ENCODE measurements at places on chromosomes 1 and 21. TPM values are rescaled to one million over a fixed set of nuclear protein-coding genes. Genes with fewer than 3 reads are reported as not detected.

NGF gene
- total RNA-seq: 0.52 TPM

- peak overlapping the region; percentile 56 for H3K27ac ChIP-seq
- peaks cover 4% of the 10 kb centered on the region for H3K4me1 ChIP-seq
- H3K27me3 ChIP-seq: no peaks in the 10 kb centered on the region
- no peak overlapping the region for H3K4me3 ChIP-seq
These were observed 59.5 kb downstream of the TOMM20 start for GRCh38 chr1:235069176-235069575.

DNA sequence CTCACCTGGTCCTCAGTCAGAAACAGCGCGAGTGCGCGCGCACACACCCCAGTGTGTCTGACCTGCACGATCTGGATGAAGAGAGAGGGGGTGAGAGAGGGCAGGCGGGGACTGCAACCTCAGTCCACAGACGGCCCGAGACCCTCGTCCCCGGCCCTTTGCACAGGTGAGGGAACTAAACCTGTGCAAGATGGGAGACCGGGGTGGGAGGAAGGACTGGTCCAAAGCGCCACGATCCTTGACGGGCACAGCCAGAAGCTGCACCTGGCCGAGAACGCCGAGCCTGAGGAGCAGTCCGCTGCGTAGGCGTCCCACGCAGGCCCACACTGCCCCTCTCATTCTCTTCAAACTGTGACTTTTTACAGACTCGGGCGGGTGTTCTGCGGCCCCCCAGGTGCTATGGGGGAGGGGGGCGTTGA is 519 bp upstream of the IQCC start:
- DNase-seq: no peak
- H3K4me3 ChIP-seq: peak overlapping the region; percentile 43
- H3K27ac ChIP-seq: no peak overlapping the region
- H3K4me1 ChIP-seq: peaks cover 12% of the 10 kb centered on the region
- H3K27me3 ChIP-seq: no peaks in the 10 kb centered on the region
- H3K36me3 ChIP-seq: no peaks in the 10 kb centered on the region

- H3K4me1 ChIP-seq: no peaks in the 10 kb centered on the region
- no peaks in the 10 kb centered on the region for H3K27me3 ChIP-seq
- peak; percentile 15 for DNase-seq
These were observed 26.8 kb upstream of the ZNF697 start for GRCh38 chr1:119674835-119675289.

GRCh38 chr1:200049810-200050209 is 22.3 kb downstream of the NR5A2 start:
- H3K36me3 ChIP-seq: no peaks in the 10 kb centered on the region
- H3K27me3 ChIP-seq: peaks cover 30% of the 10 kb centered on the region
- no peak overlapping the region for H3K4me3 ChIP-seq
- DNase-seq: no peak

DNA sequence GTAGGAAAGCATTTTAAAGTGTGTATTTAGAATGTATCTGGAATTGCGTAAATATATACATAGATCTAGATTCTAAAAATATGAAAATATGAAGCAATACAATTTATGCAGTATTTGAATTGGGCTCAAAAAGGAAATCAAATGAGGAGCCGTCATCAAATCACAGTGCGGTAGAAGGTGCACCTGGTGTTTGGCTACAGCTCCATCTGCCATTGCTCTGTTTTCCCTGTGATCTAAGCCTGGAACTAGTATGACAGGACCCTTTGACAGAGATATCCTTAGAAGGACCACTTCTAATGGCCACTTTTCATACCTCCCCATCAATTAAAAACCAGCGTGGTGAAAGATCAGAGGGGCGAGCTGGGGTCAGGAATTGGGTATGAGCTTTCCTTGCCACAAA is 202.6 kb downstream of the NFIA start:
- H3K4me1 ChIP-seq: peaks cover 18% of the 10 kb centered on the region

GRCh38 chr1:156632355-156632754 is 9.6 kb upstream of the BCAN start:
- peaks cover 7% of the 10 kb centered on the region for H3K27me3 ChIP-seq
- no peak overlapping the region for H3K4me3 ChIP-seq
- H3K4me1 ChIP-seq: no peaks in the 10 kb centered on the region
- no peak overlapping the region for H3K27ac ChIP-seq

DNA sequence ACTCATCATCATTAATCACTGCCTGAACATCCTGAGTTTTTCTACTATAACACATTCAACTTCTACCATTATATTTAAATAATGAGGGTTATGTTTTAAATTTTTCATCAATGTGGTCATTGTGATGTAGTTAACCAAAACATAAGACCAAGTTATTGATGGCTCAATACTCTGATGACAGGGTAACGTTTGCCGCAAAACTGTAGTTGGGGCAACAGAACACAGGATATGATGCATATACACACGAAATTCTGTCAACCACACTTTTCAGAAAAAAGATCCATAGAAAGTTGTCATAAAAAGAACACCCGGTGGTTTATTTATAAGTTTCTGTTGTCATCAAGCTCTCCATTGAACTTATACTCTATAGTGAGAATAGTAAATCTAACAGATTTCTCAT is 121.7 kb upstream of the COL11A1 start:
- no peak overlapping the region for H3K4me3 ChIP-seq
- DNase-seq: no peak
- no peaks in the 10 kb centered on the region for H3K4me1 ChIP-seq
- H3K27me3 ChIP-seq: no peaks in the 10 kb centered on the region
- no peaks in the 10 kb centered on the region for H3K36me3 ChIP-seq
- H3K27ac ChIP-seq: no peak overlapping the region

GRCh38 chr1:117201808-117202207 is 8.9 kb downstream of the VTCN1 start:
- H3K36me3 ChIP-seq: no peaks in the 10 kb centered on the region
- no peak overlapping the region for H3K27ac ChIP-seq
- no peak for DNase-seq
- H3K4me1 ChIP-seq: no peaks in the 10 kb centered on the region
- no peak overlapping the region for H3K4me3 ChIP-seq

OPRD1 gene
- total RNA-seq: 0.28 TPM

- no peak overlapping the region for H3K4me3 ChIP-seq
- H3K27ac ChIP-seq: no peak overlapping the region
- no peak for DNase-seq
- peaks cover 3% of the 10 kb centered on the region for H3K4me1 ChIP-seq
- H3K36me3 ChIP-seq: no peaks in the 10 kb centered on the region
These were observed 9.2 kb upstream of the TNFRSF8 start for GRCh38 chr1:12053752-12054548.

KIAA1614 gene
- 6.4 TPM for total RNA-seq

PLD5 gene
- 0.43 TPM for total RNA-seq

DNA sequence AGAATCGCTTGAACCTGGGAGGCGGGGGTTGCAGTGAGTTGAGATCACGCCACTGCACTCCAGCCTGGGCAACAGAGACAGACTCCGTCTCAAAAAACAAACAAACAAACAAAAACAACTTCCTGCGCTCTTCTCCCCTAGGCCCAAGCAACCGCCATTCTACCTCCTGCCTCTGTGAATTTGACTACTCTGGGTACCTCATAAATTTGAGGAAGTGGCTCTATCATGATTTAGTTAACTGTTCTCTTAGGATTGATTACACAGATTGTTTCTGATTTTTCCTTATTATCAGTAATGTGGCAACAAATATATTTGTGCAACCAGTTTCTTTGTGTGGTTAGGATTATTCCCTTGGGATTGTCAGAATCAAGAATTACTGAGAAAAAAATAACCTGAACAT is 29.7 kb downstream of the OPTC start:
- H3K27me3 ChIP-seq: no peaks in the 10 kb centered on the region
- no peak overlapping the region for H3K4me3 ChIP-seq
- no peaks in the 10 kb centered on the region for H3K36me3 ChIP-seq
- H3K4me1 ChIP-seq: peaks cover 7% of the 10 kb centered on the region

DNA sequence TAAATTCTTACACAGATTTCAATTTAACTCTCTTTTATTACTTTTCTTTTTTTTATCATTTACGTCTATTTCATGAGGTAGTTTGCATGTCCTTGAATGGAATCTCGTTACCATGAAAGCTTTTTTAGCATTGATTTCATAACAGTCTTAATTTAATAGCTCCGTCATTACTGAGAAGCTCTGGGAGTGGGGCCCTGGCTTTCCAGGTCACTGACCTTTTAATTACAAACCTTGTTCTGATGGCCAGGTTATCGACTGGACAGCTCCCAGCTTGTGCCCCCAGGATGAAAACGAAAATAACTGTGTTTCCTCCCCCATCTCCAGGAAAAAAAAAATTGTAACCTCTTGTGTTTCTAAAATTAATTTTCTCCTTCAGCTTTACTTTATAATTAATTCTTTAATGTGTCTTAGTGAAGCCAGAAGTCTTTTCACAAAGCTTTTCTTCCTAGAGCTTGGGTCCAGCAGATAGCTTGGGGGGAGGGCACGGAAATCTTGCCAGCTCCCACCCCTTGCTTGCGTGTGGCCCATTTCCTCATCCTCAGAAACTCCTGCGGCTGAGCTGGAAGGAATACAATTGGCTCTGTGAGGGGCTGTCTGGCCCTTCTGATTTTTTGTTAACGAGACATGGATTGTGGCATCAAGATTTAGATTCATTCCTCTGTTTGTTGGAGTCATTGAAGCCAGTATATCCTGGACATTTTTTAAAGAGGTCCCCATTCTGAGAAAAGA is 65.7 kb downstream of the PEX14 start:
- H3K4me3 ChIP-seq: no peak overlapping the region
- peak overlapping the region; percentile 76 for H3K27ac ChIP-seq
- H3K36me3 ChIP-seq: no peaks in the 10 kb centered on the region
- DNase-seq: peak; percentile 89

CFHR2 gene
- total RNA-seq: not detected

MPL gene
- 0.67 TPM for total RNA-seq

Data from lung (tissue), 17 donors.